ENCODE measurements at places on chromosomes 2 and 18.

- no peak for DNase-seq
- no peaks in the 10 kb centered on the region for H3K4me1 ChIP-seq
- H3K27ac ChIP-seq: no peak overlapping the region
- peaks cover 61% of the 10 kb centered on the region for H3K36me3 ChIP-seq
- no peaks in the 10 kb centered on the region for H3K27me3 ChIP-seq
Observed at GRCh38 chr2:201709049-201709448, 10.6 kb upstream of the MPP4 start.

DNA sequence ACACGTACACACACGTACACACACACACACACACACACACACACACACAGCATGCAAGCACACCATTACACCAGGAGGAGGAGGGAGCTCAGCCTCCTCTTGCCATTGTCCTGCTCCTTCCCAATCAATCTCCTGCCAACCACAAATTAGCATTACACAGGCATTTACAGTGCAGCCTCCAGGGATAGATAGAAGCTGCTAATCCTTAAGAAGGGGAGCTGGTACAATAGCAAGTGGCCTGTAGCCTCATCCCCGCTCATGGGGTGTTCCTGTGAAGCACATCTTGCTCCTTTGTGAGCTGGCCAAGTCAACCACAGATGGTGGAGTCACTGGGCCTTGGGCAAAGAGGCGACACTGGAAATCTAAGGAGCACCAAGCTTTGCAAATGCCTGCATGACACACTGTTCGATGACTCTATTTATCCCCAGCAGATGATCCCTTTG is 110.3 kb upstream of the PKDCC start:
- no peaks in the 10 kb centered on the region for H3K27me3 ChIP-seq
- no peak for DNase-seq
- no peak overlapping the region for H3K4me3 ChIP-seq
- H3K4me1 ChIP-seq: no peaks in the 10 kb centered on the region

DNA sequence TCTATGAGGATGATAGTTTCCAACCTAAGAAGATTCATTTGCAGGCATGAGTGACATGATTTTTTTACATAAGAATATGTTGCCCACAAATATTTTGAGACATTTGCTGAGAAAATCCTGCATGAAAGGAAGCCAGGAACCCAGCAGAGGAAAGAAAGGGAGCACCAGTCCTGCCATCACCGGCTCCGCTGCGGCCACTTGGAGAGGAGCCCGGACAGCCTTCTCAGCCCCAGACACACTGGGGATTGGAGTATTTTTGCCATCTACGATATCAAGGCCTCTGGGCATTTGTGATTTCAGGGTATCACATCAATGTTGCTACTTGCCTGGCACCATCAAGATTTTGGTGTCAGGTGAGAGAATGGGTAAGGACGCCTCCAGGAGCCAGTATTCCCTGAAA is 228.3 kb downstream of the PTGR3 start:
- H3K36me3 ChIP-seq: no peaks in the 10 kb centered on the region
- H3K4me3 ChIP-seq: no peak overlapping the region
- no peak overlapping the region for H3K27ac ChIP-seq
- DNase-seq: no peak

DNA sequence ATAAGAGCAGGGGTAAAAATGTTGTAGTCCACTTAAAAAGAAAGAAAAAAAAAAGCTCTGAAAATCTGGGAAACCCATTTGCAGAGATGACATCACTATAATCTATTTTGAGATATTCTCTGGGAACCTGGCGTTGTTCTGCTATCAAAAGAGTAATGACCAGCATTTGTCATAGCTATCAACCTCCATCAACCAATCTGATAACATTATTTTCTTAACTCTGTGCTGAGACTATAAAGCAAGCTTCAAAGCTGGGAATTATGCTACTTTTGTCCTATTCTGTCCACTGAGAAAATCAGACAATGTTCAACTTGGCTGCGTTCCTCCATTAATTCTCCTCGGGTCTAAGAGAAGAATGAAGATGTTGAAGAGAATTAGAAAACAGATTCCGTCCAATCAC is 107.5 kb downstream of the STK39 start:
- peaks cover 10% of the 10 kb centered on the region for H3K4me1 ChIP-seq
- DNase-seq: no peak
- no peak overlapping the region for H3K27ac ChIP-seq
- no peaks in the 10 kb centered on the region for H3K27me3 ChIP-seq
- no peak overlapping the region for H3K4me3 ChIP-seq
- H3K36me3 ChIP-seq: peaks cover 36% of the 10 kb centered on the region

DNA sequence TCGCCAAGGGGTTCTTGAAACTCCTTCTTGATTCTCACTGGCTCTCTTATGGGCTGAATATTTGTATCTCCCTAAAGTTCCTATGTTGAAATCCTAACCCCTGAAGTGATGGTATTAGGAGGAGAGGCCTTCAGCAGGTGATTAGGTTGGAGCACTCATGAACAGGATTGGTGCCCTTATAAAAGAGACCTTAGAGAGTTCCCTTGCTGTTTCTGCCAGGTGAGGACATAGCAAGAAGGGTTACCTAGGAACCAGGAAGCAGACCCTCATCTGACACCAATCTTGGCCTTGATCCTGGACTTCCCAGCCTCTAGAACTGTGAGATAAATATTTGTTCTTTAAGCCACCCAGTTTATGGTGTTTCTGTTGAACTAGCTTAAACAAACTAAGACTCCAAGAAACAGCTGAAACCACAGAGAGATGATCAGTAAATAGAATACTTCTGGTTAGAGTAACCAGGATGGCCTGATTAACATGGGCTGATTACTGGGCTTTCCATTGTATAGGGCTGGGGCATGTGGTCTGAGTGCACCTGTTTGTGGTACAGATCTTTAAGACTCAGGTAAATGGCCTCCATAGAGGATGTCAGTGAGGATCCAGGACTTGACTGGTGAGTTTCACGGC is 7.7 kb upstream of the CDC42EP3 start:
- no peaks in the 10 kb centered on the region for H3K36me3 ChIP-seq
- H3K4me3 ChIP-seq: no peak overlapping the region
- DNase-seq: no peak
- peaks cover 17% of the 10 kb centered on the region for H3K4me1 ChIP-seq
- H3K27ac ChIP-seq: no peak overlapping the region

GRCh38 chr18:62369129-62369644 is 44.1 kb downstream of the TNFRSF11A start:
- no peaks in the 10 kb centered on the region for H3K27me3 ChIP-seq
- H3K4me3 ChIP-seq: no peak overlapping the region
- no peaks in the 10 kb centered on the region for H3K36me3 ChIP-seq
- H3K27ac ChIP-seq: no peak overlapping the region

DNA sequence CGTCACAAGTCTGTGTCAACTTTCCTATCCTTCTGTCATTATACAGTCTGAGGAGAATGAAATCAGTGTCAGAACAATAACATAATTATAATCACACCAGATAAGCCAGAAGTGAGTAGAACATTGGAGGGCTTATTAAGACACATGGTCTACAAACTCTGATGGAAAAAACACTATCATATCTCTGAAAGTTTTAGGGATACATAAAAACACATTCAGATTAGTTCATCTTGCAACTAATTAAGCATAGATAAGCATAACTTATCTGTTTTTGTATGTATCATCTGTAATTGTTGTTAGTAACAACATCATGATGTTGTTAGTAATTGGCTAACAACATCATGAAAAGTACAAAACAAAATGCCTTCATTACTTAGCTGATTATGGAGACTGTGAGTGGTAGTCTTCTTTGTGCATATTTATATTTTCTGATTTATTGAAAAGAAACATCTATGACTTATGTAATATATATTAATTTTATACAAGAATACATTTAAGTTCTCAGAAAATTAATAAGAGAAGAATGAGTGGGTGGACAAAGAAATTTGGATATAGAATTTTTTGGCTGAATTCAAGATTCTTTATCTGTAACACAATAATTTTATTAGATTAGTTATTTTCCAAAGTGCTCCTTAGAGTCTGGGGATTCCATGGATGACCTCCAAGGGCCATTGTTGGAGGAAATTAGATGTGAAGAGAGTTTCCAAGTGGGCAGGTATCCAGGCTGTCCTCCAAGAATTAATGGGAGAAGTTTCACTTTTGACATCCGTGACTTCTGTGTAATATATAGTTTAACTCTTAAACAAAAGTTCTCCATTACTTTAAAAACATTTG is 16.9 kb upstream of the CCDC102B start:
- peaks cover 5% of the 10 kb centered on the region for H3K4me1 ChIP-seq
- no peaks in the 10 kb centered on the region for H3K36me3 ChIP-seq
- no peak for DNase-seq
- no peak overlapping the region for H3K4me3 ChIP-seq
- no peak overlapping the region for H3K27ac ChIP-seq

GRCh38 chr2:46167406-46167805 is 129.8 kb upstream of the EPAS1 start:
- H3K27me3 ChIP-seq: no peaks in the 10 kb centered on the region
- H3K27ac ChIP-seq: no peak overlapping the region
- peaks cover 58% of the 10 kb centered on the region for H3K4me1 ChIP-seq
- H3K4me3 ChIP-seq: no peak overlapping the region
- H3K36me3 ChIP-seq: no peaks in the 10 kb centered on the region

DNA sequence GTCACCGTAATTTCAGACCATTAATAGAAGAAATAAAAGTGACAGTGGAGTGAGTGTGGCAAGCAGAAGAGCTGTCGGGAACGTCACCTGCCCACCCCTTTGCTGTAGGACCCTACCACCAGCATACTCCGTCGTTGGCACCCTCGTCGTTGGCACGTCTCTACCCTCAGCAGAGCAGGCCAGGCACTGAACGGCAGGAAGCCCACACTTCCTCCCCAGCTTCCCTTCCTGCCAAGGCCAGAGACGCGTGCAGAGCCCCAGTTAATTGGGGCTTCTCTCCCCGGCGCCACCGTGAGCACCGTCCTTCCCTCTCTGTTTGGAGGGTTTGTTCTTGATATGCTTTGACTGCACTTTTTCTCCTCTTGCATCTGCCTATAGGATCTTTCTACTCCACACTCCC is 27.0 kb upstream of the NFATC1 start:
- no peak overlapping the region for H3K4me3 ChIP-seq
- H3K27ac ChIP-seq: no peak overlapping the region
- no peaks in the 10 kb centered on the region for H3K27me3 ChIP-seq
- no peak for DNase-seq

DNA sequence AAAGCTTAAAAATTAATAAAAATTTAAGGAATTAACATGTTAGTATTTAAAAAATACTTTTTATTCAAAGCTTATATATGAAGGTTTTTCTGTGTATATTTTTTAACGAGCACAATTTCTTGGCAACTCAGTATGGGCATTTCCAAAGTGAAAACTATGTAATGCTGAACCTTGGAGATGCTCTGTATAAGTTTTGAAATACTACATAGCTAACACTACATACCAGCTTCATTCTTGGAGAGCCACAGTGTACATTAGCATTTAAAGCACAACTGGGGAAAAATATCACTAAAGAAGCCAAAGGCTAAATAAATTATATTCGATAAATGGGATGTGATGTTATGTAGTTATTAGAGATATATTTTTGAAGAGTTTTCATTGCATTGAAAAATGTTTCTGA is 446.5 kb downstream of the CCDC85A start:
- no peak overlapping the region for H3K27ac ChIP-seq
- H3K27me3 ChIP-seq: no peaks in the 10 kb centered on the region
- DNase-seq: no peak
- H3K36me3 ChIP-seq: no peaks in the 10 kb centered on the region

DNA sequence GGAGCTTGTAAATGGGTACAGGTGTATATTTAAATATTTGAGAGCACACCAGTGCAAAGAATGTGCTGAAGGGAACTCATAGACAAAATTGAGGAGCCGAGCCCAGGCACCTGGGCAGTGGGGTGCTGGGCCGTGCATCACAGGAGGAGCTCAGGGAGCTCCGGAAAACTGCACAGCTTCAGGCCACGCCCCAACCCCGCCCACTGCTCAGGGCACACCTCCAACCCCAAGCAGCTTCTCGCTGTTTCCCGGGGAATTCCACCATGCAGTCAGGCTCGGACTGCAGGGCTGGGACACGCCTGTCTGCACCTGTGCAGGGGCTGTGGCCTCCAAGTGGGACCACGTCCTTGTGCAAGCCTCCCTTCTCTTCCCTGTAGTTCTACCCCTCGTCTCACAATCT is 243.0 kb downstream of the HDAC4 start:
- no peaks in the 10 kb centered on the region for H3K36me3 ChIP-seq
- H3K27ac ChIP-seq: no peak overlapping the region
- H3K27me3 ChIP-seq: no peaks in the 10 kb centered on the region
- H3K4me3 ChIP-seq: no peak overlapping the region
- no peaks in the 10 kb centered on the region for H3K4me1 ChIP-seq

DNA sequence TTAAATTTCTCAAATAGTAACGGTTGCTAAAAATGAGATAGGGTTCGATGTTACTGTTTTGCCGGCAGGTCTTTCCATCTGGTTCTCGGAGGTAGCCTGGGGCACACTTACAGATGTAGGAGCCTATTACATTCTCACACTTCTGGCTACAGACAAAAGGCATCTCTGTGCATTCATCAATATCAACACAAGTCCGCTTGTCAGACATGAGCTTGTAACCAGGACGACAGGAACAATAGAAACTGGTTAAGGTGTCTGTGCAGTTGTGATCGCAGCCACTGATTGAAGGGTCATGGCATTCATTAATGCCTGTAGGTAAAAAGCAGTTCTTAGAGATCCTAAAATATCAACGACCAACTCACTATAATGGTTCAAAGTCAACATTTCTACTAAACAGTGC is 116.3 kb downstream of the DHRS9 start:
- peaks cover 9% of the 10 kb centered on the region for H3K4me1 ChIP-seq
- H3K27me3 ChIP-seq: no peaks in the 10 kb centered on the region
- no peaks in the 10 kb centered on the region for H3K36me3 ChIP-seq
- no peak overlapping the region for H3K4me3 ChIP-seq
- H3K27ac ChIP-seq: no peak overlapping the region
- DNase-seq: no peak

DNA sequence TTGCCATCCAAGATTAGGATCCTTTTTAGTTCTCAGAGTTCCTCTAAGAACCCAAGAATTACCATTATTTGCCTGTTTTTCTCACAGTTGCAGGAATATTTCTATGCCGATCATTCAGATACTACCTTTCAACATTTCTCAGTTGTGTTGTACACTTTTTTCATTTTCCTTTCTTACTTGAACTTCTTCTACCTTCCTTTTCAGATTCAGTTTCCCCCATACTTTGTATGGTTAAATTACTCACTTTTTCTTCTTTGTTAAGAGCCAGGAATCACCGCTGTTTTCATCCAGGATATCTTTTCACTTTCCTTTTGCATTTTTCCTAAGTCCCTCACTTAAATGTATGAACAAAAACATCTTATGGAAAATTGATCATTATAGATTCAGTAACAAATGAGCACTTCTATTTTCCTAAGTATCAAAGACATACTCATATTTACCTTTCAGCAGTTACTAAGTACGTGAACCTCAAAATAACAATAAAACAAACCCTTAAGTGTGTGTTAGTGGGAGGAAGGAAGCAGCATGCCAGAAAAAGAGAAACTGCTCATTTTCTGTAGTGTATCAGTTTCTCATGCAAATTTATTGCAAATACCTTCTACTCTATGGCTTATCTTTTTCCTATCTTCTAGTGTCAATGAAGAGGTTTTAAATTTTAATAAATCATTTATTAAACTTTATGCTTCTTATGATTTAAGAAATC is 64.3 kb upstream of the STAT1 start:
- H3K4me1 ChIP-seq: no peaks in the 10 kb centered on the region
- no peak overlapping the region for H3K27ac ChIP-seq
- no peaks in the 10 kb centered on the region for H3K36me3 ChIP-seq
- H3K27me3 ChIP-seq: no peaks in the 10 kb centered on the region
